ENCODE measurements at places on chromosomes 7 and 10.

- DNase-seq = no peak
Observed at GRCh38 chr10:125096371-125096770, 64.0 kb downstream of the CTBP2 start.

DNA sequence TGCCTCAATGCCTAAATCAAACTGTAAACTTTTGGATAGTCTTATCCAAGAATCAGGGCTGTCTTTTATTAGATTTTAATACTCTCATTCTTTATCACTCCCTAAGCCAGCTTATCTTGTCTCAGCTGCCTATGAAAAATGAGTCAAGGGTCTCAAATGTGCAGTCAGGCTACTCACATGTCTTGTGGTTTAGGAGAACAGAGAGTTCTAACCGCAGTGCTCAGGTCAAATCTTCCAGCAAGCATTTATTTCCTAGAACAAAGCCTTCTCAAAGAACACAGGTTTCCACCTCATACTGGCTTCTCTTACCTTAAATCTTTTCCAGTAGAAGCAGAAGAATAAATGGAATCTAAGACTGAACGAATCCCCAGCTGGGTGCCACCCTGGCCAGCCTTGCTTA is 23.5 kb downstream of the HTR5A start:
- DNase-seq = no peak

- DNase-seq = no peak
Observed at GRCh38 chr10:109968953-109969759, 38.6 kb upstream of the ADD3 start.

- no peak for DNase-seq
Observed at GRCh38 chr10:59181668-59182067, 5.2 kb downstream of the PHYHIPL start.

GRCh38 chr7:135757719-135758411 is 9.3 kb upstream of the FAM180A start:
- no peak for DNase-seq

DNA sequence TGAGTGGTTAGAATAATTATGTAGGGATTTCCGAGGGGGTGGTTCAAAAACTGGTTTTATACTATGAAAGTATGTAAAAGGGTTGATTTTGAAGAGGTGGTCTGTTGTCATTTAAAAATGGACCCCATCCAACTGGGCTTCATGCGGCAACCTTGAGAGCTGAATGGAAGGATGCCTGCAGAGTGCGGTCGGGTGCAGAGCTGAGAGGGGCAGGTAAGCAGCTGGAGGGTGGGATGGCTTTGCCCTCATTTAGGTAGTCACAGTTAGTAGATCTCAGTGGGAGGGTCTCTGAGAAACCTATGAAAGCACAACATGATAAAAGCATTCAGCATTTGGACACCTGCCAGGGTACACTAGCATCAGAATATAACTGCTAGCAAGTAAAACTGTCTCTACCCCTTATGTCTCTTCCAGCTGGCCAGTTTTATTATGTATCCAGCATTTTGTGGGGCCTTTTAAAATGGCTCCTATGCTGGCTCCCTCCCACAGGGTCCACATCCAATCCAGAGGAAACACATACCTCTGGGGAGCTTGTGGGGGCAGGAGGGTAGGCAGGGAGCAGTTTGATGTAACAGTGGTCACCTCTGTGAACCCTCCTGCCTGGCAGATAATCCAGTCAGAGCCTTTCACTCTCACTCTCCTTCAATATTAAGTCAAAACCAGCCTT is 75.9 kb upstream of the MAGI2 start:
- no peak for DNase-seq

DNA sequence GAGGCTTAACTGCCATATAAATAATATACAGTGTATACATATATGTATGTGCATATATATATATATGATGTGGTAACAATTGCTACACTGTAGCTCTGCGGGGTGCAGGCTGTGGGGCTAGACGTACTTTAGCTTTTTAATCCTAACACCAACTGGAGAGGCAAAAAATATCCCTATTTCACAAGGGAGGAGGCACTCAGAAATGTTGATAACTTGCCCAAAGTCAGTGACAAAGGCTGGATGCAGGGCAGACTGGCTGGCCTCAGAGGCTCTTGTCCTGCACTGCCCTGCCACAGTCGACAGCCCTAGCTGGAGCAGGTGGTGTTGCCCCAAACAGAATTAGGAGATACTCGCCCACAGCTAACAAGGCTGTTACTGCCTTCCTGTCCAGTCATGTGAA is 1.5 kb upstream of the RELN start:
- no peak for DNase-seq

DNA sequence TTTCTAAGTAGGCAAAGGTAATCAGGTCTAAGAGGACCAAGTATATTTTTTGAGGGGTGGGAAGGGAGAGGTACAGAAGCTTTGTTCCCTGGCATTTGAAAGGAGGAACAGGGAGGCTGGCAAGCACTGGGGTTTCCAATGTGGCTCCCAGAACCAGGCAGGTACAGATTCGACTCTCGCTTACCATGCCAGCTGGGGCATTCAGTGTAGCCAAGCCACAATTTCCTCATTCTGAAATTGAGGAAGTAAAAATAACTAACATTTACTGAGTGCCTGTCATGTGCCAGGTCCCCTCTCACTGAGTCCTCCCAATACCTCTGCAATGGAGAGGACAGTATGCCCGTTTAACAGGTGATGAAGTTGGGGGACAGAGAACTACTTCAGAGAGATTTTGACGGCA is 45.9 kb upstream of the BET1 start:
- peak; percentile 35 for DNase-seq

GRCh38 chr7:94949532-94949931 is 42.1 kb downstream of the PPP1R9A start:
- DNase-seq = no peak

DNA sequence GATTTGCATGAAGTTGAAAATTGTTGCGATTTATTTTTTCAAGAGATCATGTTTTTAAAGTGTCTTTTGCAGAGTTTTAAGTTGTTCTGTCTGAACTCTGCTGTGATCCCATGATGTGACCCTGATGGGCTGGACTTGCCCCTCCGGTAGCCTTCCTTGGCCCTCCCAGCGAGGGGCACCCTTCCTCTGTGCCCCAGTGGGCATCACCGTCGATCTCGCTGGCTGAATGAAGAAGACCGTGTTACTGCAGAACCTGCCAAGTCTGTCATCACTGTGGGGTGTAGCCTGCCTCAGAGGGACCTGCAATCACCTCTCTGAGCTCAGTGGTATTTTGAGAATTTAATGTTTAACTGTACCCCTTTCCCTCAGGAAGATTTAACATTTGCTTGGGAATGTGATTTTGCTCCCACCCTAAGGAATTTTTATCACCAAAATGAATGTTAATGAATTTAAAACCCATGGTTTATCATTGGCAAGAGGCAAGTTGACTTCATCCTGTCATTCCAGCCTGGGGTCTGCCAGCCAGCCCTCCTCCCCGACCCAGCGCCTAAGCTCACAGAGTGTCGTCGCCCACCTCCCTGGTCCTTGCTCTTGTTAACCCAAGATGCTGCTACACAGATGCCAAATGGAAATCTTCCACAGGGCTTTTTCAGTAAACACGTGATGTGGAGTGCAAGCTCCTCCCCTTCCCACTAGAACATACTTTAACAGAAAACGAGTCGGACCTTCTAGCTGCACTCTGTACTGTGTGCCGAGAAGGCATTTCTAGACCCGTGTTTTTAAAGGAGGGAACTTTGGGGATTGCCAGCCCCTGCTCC is 115.4 kb downstream of the NT5C2 start:
- DNase-seq = no peak

DNA sequence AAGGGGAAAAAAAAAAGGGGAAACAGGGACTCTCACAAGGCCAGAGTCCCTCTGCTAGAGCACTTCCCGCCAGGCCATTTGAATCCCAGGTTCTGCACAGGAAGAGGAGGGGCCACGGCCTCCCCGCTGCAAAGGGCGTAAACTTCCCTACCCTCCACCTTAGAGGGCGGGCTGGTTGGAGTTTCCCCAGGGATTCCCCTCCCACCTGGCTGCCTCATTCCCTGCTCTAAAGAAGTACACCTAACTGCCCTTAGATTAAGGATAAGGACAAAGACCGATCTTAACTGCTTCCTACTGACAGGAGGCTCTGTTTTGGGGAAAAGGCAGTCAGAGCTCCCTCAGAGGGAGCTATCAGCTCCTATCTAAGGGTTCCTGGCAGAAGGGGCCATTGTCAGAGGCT is 102.0 kb upstream of the ARMC3 start:
- no peak for DNase-seq

GRCh38 chr7:106071356-106071998 is 40.6 kb downstream of the SYPL1 start:
- DNase-seq = peak; percentile 29

DNA sequence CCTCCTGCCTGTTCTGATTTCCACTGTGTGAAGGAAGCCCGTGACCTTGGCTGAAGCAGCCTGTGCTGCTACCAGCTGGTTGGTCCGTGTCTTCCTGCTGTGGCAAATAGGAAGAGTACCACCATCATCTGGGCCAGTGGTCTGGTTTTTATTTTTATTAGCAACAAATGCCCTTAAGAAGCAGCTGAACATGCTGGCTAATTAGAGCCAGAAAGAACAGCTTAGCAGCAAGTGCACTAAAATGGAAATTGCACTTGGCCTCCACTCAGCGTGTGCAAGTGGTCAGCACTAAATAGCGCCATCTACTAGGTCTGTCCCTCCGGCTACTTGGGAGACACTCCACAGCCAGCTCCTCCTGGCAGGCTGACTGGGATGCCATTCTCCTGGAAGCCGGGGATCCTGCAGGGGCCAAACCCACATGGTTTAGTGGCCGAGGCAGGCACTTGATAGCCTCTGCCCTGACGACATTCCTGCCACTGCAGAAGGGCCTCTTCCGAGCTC is 690.3 kb upstream of the FOXK1 start:
- DNase-seq = no peak

DNA sequence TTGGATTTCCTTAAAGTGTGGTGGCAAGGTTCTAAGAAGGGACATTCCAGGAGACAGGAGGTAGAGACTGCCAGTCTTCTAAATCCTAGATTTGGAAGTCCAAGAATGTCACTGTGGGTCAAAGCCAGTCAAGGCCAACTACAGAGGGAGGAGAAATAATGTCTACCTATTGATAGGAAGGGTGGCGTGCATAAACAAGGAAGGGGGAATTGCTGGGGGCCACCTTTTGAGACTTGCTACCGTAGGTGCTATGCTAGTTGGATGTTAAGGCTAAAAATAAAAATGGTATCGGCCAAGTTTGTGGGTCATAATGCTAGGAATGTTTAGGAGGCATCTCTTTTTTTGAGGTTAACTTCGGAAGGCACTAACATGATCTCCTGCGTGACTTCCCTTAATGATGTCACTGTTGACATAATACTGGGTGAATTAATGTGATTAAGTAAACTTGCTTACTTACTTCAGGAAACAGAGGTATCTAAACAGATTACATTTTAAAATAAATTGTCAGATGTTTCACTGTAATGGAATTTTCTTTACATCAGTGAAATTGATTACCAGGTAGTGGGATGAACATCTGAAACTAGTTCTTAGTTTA is 4.8 kb downstream of the BTRC start:
- no peak for DNase-seq

DNA sequence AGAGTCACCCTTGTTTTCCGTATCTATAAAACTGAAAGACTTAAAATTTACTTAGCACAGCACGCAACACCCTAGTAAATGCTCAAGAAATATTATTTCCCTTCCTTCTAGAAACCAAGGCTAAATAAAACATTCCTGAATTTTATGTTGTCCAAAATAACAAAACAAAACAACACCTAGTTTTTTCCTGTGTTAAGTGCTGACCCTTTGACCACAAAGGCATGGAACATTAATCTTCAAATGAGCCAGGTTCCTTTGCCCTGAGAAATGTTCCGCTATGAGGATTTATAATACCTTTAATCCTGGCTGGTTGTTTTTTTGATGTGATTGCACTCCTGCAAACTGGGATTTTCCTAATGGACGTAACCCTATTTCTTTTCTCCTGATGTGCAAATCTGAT is 29.0 kb upstream of the DGKI start:
- no peak for DNase-seq
